ENCODE measurements at places on chromosomes 6 and 20.

DNA sequence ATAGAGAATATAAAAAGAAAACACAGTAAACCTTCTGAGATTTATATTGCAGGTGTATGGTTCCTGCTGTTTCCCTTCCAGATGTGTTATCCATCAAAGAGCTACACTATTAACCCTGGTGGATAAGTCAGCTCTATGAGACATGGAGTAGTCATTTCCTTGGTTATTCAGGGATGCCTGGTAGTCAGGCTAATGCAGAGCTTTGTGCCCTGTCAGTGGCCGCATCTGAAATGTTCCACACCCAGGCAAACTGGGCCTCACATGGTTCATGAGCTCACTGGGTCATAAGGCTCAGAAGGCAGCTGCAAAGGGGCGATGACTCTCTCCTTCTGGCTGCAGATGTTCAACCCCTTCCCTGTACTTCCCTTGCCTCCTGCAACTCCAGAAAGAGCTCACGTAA lies 473.6 kb downstream of the EPHA7 start:
- DNase-seq = no peak

DNA sequence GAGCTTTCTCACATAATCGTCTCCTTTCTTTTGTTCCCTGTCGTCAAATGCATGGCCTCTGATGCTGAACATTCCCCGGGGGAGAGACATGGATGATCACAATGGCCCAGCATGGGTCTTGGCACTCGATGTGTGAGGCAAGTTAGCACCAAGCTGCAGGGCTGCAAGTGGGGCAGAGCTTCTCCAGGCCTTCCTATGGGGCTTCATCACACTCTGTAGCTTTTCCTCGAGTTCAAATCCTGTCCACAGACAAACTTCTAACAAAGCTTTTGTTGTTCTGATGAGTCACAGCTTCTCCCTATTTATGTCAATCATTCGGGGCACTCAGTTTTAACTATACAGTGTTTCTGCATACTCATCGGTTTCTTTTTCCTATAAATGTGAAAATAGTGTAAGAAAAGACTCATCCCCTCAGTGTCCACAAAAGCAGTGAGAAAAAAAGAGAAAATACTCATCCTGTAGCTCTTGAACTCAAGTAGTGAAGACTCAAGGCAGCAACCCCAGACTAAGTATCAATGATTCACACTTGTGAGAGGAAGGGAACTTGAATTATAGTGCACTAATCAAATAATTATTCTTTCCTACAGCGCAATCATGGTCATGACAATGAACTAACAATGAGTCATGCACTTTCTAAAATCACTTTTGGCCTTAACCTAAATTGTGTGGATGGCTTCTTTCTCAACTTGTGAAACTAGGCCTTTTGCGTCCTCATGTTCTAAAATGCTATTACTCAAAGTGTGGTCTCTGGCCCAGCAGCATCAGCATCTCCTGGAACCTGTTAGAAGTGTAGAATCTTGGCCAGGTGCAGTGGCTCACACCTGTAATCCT lies 68.4 kb upstream of the NOX3 start:
- DNase-seq = no peak

DNA sequence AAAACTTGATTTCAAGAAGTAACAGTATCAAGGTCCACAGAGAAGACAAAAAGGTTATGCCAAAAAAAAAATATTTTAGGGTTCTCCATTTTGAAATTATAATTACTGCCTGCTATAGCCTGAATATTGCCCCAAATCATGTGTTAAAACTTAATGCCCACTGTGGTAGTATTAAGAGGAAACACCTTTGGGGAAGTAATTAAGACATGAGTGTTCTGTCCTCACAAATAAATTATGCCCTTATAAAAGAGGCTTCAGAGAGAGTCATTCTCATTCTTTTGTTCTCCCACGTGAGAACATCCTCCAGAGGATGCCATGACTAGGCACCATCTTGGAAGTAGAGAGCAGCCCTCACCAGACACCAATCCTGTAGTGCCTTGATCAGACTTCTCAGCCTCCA lies 66.2 kb downstream of the GMDS start:
- no peak for DNase-seq

DNA sequence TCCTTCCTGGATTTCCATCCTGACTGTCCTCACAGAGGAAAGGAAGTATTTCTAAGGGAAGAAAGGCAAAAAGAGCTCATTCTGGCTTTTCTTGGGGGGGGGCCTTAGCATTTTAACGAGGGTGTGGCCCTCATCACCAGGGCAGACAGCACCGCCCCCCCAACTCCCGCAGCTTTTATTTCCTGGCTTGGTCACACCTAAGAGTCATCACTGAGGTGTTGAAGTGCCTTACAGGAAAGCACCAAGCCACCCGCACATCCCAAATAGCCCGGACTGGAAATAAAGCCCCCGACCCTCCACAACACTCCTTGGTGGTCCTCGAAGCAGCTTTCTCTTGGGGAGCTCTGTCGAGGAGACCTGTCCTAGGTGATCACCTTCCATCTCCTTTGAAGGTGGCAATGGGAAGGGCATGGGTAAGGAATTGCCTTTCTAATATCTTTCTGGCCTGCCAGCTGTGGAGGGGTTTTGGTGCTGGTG lies 1.3 kb downstream of the PTK7 start:
- no peak for DNase-seq

DNA sequence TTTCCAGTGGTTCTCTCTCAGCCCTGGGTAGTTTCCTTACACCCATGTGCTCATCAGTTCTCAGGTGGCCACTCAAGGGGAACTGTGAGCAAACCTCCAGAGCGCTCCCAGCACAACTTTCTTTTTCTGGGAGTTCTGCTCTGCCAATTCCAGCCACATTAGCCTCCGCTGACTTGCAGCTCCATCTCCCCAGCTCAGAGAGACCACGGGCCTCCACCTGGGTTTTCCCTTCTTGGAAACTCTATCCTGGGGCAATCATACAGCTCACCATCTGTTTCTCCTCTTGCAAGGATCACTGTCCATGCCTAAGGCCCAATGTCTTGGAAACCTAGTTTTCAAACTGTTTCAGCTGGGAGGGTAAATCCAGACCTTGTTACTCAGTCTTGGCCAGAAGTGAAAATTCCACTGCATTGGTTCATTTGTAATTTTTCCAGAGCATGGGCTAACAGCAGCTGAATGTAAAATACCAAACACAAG lies 129.9 kb downstream of the EYA2 start:
- no peak for DNase-seq

- DNase-seq = no peak
Observed at GRCh38 chr20:6051505-6051904, 2.4 kb downstream of the LRRN4 start.

DNA sequence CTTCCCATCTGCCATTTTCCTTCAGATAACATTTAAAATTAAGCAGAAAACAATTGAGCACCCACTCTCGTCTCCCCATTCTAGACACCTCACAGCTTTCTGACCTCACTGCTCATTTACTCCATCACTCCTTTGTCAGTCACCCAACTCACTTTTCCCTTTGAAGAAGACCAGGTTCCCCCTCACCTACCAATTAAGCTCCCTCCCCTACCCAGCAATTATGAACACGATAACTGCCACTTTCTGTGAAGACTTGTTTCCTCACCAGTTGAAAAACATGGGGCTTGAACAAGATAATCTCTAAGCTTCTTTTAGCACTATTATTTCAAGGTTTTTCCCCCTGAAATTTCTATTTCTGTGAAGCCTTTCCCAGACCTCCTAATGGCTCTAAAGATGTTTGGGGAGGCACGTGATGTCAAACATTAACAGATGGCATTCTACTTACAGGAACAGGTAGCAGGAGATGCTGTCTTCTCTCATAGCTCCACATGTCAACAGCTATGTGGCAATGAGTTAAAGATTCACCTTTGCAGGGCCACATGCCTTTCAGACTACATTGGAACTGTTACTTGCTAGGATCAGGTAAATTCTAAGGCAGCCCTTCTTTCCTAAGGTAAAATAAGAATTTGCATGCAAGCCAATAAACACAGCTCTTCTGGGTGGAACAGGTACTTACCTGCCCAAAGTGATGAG lies 24.8 kb upstream of the SLA2 start:
- DNase-seq = no peak

- no peak for DNase-seq
Observed at GRCh38 chr20:57399587-57400155, 8.5 kb downstream of the RBM38 start.

GRCh38 chr6:119628691-119629594 lies 279.4 kb upstream of the MAN1A1 start:
- no peak for DNase-seq

DNA sequence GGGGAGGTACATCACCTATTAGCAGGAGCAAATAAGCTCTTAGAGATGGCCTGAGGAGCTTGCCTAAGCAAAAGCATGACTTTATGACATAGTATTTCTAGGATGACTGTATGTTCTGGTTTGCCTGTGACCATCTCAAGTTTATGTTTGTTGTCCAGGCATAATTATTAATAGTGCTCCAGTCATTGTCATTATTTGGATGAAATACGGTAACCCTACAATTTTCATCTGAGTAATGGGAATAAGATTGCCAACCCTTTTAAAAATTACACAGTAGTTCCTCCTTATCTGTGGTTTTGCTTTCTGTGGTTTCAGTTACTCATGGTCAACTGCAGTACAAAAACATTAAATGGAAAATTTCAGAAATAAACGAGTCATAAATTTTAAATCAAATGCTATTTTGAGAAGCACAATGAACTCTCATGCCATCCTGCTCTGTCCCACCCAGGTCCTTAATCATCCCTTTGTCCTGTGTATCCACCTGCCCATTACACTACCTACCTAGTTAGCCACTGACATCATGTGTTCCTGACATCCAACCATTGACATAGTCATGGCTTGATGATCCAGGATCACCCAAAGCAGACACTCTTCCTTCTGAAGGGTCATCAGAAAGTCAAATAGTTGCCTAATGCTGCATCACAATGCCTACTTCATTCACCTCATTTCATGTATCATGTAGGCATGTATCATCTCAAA lies 27.0 kb upstream of the TFB1M start:
- no peak for DNase-seq

DNA sequence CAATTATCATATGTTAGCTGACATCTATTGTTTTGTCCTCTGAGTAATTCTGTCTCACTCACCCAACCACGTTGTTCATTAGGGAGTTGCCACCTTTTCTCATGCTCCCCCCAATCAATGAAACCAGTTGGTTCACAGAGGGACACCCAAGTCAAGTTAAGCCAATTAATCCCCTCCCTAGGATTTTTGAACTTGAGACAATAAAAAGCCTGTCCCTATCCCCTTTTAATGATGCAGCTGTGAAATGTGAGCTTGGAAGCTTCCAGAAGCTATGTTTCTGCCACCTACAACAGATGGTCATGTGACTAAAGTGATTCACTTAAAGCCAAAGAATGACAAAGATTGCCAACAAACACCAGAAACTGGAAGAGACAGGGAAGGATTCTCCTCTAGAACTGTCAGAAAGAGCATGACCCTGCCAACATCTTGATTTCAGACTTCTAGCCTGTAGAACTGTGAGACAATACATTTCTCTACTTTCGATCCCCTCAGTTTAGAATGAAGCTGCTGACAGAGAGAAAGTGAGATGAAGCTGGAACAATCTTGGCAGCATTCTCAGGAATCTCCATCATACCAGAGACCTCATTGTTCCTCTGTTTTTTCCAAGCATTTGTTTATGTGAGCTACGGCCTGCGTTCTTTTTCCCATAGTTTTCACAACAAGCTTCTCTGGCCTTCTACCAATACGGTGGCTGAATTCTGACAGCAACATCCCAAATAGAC lies 57.8 kb upstream of the TPD52L1 start:
- no peak for DNase-seq

DNA sequence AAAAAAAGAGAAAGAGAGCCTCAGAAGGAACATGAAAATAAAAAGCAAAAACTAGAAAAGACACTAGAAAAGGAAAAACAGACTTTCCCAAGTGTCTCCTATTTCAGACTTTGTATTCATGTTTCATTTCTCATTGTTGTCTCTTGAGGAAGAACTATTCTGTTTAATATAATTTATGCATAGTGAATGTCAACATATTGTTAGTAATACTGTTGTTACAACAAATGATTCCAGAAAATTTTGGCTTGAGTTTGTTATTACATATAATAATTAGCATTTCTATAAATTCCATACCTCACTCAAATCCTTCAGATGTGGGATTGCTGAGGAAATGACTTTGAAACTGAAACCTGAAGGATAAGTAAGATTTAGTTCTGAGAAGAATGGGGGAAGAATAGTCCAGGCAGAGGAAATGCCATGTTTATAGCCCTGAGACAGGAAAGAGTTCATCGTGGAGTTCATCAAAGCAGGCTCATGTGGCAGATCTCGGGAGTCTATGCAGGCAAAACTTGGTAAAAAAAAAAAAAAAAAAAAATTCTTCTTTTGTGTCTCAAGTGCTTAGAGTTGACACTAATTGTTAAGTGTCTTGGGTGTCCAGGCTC lies 53.1 kb upstream of the EIF2S2 start:
- DNase-seq = no peak

GRCh38 chr6:166581091-166581511 lies 5.4 kb downstream of the RAMACL start:
- DNase-seq = no peak

- DNase-seq = no peak
Observed at GRCh38 chr6:122886481-122886880, 97.4 kb downstream of the SMPDL3A start.

Data from SK-N-SH (cell line).